ENCODE measurements at places on chromosomes 2 and 18.
A peak's percentile ranks its signal among the peaks of the same experiment; 100 is the strongest.

GRCh38 chr2:102433973-102434654 is 11.2 kb downstream of the IL18RAP start:
- DNase-seq = no peak

DNA sequence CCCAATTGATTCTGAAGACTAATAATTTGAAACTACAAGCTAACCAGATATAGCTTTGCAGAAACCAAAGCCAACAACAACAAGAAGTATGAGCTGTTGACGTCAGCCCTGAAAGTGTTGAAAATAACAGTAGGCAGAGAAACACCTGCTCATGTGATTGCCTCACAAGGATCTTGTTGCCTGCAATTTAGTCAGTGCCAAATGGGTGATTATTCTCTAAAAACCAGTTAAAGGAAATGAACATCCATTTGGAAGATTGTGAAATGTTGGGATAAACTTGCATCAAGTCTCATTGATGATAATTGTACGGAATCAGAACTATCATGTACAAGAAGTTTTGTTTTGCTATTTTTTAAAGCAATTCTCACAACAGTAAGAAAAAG is 2.8 kb downstream of the CYTIP start:
- DNase-seq = peak; percentile 57

GRCh38 chr2:40401896-40402295 is 50.0 kb downstream of the SLC8A1 start:
- DNase-seq = no peak

- DNase-seq = no peak
Measured at GRCh38 chr2:31987454-31988220, 23.2 kb downstream of the MEMO1 start.

DNA sequence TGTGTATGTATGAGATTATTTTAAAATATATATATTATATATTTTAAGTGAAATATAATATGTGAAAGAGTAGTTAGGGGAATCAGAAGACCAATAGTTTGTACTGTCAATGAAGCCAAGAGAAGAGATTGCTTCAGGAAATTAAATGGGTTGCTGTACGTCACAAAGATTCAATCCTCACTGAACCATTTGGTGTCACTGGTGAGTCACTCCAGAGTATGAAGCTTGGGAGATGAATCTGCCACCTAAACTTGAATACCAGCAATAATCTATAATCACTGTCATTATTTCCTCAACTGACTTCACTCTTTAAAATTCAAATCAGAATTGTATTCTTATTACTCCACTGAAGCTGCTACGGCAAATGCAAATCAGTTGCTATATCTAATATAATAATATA is 41.9 kb upstream of the SCN9A start:
- DNase-seq = peak; percentile 12

GRCh38 chr2:32594573-32594972 is 33.3 kb upstream of the TTC27 start:
- DNase-seq = no peak

Measured in NCI-H2171 treated with DMSO at 0.1 percent for 48 hours (cell line).